ENCODE measurements at places on chromosomes 7 and 10.

DNA sequence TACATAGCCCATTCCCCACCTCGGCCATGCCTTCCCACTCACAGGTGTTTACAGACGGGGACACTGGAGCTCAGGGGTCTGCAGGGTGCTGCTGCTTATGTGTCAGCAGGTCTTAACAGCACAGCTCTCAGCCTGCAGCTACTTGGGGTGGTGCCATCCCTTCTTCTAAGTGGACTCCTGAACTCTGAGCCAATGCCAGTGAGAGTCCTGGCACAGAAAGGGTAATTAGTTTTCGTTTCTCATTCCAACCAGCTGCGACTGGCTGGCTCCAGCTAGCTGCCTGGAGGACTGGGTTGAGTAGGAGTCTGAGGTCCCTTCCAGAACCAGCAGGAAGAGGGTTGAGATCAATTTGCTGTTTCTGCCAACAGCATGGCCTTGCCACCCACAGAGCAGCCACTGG, 88.3 kb upstream of the AGK start:
- no peak for DNase-seq

DNA sequence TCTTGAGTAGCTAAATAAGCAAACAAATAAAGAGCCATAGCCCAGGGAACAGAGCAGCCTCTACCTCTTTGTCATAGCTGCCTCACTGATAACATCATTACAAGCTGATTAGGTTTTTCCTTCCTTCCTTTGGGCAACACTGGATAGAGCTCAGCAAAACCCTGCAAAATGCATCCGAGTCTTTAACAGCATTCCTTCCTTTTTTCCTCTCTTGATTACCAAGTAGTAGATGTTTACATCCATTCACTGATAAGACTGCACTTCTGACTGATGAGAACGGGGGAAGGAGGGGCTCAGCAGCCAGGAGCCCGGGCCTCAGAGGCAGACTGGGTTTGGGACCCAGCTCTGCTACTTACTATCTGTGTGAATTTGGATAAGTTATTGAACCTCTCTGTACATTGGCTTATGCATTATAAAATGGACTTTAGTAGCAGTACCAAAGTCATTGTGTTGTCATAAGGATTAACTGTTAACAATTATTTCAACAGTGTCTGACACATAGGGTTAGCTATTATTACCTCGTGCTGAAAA, 214.2 kb downstream of the ANK3 start:
- DNase-seq: no peak

DNA sequence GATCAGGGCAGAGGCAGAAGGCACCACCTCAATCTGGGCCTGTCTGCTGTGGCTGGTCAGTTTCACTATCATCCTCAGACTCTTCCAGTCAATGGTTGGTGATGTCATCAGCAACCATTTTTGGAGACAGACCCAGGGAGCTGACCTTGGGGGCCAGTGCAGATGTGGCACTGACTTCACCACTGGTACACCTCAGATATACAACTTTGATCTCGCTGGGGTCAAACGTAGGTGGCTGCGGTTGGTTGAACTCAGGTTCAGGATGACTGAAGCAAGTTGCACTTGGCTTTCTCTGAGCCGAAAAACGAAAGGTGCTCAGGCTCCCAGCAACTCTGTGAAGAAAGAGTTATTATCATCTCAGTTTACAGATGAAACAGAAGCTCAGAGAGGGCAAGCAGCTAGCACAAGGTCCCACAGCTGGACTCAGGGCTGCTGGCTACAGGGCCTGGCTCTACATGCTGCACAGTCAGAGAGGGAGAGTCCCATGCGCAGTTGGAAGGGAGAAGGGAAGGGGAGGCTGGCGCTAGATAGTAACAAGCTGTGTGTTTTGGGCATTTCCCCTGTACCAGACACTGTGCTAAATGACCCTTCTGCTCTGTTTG, 27.2 kb downstream of the ANKRD16 start:
- DNase-seq: no peak

DNA sequence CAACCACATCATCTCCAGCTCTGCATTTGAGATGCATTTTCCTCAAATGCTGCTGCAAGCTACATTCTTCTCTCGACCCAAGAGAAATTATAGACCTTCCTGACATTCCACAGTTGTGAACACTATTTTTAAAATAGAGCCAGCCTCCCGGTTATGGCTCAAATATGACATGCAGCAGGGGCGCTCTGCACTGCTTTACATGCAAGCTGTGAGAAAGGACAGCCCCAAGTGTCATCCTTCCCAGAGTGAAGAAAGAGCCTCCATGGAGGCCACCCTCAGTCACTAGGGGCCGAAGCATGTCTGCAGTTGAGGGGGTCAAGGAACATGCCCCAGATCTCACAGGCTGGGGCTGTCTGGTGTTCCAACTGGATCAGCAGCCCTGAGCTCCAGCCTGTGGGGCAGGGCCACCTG, 63.9 kb upstream of the CHST15 start:
- no peak for DNase-seq

DNA sequence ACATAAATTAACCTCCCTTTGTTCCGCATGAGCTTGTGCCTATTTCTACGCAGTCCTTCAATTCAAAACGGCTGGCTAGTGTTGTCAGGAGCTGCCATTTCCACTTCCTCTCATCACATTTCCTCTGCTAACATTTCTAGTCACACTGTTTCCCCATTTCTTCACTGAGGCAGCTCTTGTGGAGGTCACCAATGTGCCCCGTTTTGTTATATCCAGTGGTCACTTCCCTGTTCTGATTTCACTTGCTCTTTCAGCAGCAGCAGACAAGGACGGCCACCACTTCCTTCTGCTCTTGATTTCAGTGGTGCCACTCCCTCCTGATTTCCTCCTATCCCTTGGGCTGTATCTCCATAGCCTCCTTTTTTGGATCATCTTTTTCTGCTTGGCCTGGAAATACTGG, 64.8 kb upstream of the SEC61G start:
- no peak for DNase-seq

GRCh38 chr10:21764466-21765189, 230.6 kb downstream of the MLLT10 start:
- DNase-seq: no peak

- no peak for DNase-seq
These were observed 4.6 kb upstream of the ZNF862 start for GRCh38 chr7:149833495-149834130.

DNA sequence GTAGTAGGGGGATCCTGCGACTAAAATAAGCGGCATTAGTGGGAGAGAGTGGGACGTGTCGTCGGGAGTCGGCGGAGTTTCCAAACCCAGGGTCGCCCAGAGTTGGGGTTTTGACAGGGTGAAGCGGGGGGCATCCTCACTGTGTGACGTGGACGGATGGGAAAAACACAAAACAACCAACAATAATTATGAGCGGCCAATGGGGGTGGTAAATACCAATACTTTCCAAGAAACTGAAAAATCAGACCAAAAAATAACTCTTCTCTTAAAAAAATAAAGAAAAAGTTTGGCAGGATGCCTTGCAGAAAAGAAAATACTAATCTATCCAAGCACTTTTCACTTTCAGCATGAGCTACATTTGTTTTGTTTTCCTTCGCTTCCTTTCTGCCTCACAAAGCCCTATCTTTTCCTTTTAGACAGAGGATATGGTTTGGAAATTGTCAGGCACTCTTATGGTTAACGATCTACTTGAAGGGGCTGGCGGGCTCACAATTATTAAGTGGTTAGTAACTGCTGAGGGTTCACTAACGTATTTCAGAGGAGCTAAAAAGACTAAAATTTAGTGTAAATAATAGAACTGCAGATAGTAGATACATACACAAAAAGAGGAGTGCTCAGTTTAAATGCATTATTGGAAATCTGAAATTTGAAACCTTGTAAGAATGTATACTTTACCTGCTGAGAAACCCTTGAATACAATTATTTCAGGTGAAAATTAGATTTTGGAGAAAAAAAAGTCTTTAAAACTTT, 802 bp upstream of the CDK6 start:
- peak; percentile 51 for DNase-seq

- DNase-seq: no peak
These were observed 1.4 kb upstream of the HNRNPF start for GRCh38 chr10:43410345-43410744.
